ENCODE measurements at places on chromosomes 2 and 18.

DNA sequence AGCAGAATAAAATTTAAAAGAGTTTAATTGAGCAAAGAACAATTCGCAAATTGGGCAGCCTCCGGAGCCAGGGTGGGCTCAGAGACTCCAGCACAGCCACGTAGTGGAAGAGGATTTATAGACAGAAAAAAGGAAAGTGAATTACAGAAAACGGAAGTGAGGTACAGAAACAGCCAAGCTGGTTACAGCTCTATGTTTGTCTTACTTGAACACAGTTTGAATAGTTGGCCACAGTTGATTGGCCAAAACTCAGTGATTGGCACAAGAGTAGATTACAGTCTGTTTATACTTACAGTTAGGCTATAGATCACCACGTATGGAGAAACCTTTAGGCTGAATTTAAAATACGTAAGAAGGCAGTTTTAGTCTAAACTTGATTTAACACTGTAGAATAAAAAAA, 78.8 kb upstream of the NEDD4L start:
- no peak for DNase-seq

- peak; percentile 40 for DNase-seq
Observed at GRCh38 chr2:221792971-221793521, 220.9 kb upstream of the EPHA4 start.

- no peak for DNase-seq
Observed at GRCh38 chr18:40006634-40007033, 1948.4 kb upstream of the PIK3C3 start.

DNA sequence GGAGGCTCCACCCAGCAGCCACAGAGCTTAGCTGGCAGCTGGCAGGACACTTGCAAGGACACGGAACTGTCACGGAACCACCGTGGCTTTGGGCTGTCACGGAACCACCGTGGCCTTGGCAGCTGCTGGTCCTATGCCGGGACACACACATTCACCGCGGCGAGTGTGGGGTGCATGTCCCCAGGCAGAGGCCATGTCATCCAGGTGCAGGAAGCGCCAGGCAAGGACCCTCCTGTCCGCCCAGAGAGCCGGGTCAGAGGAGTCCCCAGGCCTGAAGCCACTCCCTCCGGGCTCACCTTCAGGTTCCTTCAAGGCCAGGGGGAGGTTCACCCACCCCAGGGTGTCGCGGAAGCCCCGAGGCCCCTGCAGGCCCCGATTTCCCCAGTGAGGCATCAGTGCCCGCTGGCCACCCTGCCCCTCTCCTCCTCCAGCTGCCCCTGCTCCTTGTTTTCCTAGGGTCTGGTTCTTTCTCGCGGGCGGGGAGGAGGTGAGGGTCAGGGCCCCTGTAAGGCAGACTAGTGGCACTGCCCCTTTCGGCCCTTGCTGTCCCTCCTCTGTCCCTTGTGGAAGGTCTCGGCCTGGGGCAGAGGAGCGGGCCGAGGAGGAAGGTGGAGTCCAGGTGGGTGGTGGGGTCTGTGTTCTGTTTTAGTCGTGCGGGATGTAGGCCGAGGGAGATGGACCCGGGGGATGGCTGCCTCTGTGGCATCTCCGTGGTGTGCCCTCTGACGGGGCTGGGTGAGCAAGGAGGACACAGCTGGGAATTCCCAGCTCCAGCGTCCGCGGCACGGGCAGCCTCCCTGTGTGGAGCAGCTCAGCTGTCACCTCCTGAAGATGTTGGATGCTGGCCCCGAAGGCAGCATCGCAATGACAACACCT, 60.6 kb downstream of the NFATC1 start:
- no peak for DNase-seq

DNA sequence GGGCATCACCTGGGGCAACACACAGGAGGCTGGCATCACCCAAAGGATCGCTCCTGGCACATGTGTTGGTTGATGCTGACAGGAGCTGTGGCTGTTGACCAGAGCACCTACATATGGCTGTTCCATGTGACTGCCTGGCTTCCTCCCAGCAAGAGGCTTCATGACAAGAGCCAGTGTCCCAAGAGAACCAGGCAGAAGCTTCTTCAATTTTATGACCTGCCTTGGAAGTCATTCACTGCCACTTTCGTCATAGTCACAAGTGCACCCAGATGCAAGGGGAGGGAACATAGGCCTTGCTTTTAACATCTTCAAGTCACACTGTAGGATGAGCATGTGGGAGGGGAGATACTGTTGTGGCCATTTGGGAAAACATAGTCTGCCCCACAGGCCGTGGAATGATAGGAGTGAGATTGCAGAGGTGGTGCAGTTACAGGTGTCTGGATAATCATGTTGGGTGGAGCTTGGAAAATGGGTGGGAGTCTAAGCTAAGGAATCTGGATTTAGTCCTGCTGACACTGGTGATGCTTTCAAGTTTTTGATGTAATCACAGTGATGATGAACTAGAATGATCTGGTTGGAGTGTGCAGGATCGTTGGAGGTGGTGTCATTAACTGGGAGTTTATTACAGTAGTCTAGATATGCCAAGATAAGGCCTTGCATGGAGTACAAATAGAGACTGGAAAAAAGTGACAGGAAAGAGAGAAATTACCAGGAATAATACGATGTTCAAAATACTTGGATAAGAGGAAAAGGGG, 107.0 kb downstream of the RAPGEF4 start:
- no peak for DNase-seq

DNA sequence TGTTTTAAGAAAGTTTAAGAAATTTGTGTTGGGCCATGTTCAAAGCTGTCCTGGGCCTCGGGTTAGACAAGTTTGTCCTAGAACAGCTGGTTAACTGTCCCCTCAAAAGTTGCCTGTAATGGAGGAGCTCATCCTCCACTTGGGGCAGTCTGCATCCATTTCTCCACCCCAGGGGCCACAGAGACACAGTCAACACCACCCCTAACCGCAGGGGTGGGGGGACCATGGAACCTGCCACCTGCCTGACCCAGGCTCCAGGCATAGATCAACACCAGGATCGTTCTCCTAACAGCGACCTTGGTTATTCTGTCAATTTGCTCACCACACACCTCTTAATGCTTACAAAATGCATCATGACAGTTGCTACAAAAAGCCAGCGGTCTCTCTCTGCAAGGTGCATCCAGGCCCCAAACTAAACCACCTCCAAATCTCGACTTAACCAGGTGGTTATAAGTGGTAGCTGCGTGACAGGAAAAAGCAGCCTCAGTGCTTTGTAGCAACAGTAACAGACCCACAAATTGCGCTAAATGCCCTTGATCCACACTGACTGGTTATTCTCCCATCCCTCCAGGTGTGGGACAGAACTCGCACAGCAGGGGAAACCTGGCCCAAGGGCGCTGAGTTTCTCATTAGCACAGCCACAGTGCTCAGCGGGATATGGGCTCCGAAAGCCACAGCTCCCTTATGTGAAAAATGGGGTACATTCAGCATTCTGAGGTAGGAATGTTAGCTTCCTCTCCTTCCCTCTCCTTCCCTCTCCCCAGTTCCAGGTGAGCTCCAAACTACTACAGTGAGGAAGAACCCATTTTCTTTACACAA, 48.0 kb downstream of the HDLBP start:
- DNase-seq, result no peak

DNA sequence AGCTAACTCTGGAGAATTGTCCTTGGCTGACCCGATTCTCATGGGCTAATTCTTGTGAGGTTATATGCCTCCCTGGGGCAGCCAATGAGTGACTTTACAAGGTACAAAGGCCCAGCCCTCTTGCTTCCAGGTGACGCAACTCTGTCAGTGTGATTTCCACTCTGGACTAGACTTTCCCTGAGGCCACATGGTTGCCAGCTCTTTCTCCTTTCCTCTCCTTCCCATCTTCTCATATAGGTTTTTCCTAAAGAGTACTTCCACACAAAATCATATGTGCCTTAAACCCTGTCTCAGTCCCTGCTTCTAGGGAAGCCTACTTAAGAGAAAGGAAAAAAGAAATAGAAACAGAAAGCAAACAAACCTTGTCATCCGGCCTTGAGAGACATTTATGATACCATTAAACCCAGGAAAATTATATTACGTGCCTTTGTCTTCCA, 226.2 kb upstream of the ZSWIM2 start:
- DNase-seq, result peak; percentile 51

- peak; percentile 36 for DNase-seq
Observed at GRCh38 chr2:121019071-121019470, 265.9 kb downstream of the TFCP2L1 start.

GRCh38 chr18:35246831-35247230, 6.0 kb downstream of the ZNF397 start:
- DNase-seq, result no peak

DNA sequence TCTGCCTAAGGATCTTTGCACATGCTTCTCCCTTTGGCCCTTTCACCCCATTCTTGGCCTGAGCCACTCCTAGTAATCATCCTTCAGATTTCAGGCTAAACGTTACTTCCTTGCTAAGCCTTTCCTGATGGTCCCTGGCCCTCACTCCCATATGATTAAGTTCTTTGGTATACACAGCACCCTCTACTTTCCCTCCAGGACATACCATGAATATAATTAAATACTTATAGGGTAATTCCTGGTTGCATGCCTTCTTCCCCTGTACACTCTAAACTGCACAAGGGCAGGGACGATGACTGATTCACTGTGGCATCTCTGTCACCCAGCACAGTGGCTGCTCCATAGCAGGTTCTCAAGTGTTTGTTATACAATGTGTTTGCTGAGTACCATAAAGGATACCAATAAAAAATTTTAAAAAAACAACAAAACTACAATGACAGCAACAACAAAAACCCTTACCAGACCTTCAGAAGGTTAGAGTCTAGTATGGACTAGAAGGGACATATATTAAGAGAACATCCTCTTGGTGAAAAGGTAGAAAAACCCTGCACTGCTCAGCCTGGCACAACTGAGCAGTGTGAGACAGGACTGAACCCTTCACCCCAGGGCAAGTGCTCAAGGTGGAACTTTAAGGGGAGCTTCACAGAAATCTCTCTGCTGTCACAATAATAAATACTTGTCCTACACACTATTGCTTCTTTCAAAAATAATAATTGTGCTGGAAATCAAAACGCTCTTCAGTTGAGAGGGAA, 76.2 kb downstream of the AAK1 start:
- no peak for DNase-seq

GRCh38 chr18:26809346-26809745, 56.2 kb downstream of the AQP4 start:
- DNase-seq, result no peak

GRCh38 chr2:25254961-25255360, 86.6 kb upstream of the POMC start:
- DNase-seq, result no peak

DNA sequence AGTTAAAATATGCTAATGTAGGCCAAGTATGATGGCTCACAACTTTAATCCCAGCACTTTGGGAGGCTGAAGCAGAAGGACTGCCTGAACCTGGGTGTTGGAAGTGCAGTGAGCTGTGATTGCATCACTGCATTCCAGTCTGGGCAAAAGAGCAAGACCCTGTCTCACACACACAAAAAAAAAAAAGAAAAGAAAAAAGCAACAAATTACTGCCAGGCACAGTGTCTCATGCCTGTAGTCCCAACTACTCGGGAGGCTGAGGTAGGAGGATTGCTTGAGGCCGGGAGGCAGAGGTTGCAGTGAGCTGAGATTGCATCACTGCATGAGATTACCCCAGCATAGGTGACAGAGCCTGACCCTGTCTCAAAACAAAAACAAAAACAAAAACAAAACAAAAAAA, 110.6 kb downstream of the PRELID3A start:
- no peak for DNase-seq

- peak; percentile 48 for DNase-seq
Observed at GRCh38 chr2:104658144-104658835, 195.6 kb upstream of the POU3F3 start.

DNA sequence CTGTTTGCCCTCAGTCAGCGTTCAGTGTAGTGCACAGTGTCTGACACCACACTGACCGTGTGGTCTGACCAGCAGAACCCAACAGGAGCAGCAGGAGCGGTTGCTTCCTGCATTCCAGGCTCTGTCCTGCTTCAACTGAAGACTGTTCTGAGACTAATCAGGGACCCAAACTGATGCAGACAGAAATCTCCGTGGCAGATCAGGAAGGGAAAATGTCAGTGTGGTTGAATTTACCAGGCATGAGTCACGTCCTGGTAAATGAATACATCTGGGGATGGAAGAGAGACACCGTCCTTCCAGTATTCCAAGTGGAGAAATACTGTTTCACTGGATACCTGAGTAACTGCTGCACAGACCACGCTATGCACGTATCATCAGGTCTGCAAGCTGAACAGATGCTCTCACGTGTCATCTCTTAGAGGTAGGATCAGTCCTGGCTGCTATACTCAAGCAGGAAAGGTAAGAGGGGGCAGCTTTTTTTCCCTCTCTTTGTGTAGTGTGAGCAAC, 223.6 kb upstream of the EPAS1 start:
- no peak for DNase-seq

DNA sequence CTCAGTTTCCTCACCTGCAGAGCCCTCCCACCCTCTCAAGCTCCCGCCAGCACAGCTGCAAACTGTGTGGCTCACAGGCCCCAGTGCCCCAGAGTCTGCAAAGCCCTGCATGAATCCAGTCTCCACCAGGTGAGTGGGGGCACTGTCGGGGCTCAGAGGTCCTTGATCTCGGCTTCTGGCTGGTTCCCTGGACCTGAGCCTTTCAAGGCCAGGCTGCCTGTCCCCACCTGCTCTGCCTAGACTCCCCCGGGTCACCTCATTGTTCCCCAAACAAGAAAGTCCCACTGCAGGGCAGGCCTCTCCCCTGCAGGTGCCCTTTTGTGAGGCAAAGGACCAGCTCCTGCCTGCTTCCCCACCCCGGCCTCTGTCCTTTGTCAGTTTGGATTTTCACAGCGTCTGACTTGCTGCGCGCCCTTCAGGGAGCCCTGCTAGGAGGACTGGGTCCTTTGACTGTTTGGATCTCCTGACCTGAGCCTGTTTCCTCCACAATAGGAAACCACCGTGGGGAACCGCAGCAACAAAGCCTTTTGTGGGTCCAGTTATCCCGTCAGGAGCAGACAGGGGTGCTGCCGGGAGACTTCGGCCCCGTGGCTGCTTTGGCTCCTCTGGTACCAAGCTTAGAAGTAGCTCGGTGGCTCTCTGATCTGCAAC, 200.5 kb upstream of the HDAC4 start:
- DNase-seq, result no peak

DNA sequence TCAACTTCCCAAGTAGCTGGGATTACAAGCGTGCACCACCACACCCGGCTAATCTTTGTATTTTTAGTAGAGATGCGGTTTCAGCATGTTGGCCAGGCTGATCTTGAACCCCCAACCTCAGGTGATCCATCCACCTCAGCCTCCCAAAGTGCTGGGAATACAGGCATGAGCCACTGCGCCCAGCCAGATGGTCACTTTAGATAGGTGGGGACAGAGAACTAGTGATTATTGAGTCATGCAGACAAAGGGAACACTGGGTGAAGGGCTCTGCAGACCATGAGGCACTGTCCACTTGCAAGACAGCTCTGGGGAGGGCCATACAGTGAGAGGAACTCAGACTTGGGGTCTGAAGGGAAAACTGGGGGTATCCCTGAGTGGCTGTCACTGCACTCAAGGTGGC, 58.4 kb upstream of the POMC start:
- no peak for DNase-seq

GRCh38 chr18:64330161-64330560, 181.3 kb upstream of the LINC00305 start:
- peak; percentile 24 for DNase-seq

DNA sequence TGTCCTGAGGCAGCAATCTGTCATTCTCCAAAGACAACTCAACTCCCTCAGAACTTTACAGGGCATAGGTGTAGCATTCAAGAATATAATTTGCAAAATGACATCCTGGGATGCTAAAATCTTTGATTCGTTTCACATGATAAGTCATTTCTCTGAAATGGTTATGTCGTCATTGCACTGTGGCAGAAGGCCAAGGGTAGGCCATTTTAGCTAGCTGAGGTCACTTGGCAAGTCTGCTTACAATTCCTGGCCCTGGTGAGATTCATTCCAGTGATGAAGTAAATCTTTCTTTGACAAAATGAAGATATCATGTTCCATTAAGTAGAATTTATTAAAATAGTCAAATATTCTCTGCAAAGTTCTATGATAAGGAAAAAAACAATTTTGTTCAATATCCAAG, 1410.3 kb upstream of the LRRTM1 start:
- no peak for DNase-seq
